B cell (primary cell): ENCODE measurements at places on chromosomes 3 and 15.

- no peak overlapping the region for H3K4me3 ChIP-seq
- no peaks in the 10 kb centered on the region for H3K27me3 ChIP-seq
- DNase-seq = no peak
- no peak overlapping the region for H3K27ac ChIP-seq
- no peaks in the 10 kb centered on the region for H3K4me1 ChIP-seq
Observed at GRCh38 chr15:63086271-63086670, 35.4 kb upstream of the LACTB start.

DNA sequence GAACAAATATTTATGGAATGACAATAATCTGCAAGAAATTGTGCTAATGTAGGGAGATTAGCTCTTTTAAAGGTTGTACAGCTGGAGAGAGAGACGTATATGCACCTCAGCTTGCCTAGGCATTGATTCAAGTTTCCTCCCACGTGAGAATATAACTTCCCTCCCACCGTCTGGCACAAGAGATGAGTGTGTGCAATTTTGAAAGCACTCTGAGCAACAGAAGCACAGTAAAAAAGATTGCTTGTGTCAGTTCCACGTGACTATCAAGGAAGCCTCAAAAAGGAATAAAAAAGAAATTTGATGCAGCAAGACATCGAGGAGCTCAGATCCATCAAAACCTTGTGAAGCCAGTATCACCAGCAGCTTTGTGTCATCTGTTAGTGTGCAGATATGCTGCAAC, 435.3 kb downstream of the TUSC7 start:
- H3K27me3 ChIP-seq = no peaks in the 10 kb centered on the region
- no peak for DNase-seq
- no peaks in the 10 kb centered on the region for H3K4me1 ChIP-seq
- no peak overlapping the region for H3K27ac ChIP-seq
- H3K36me3 ChIP-seq = no peaks in the 10 kb centered on the region

GRCh38 chr3:17292556-17292955, 407.8 kb downstream of the PLCL2 start:
- DNase-seq = no peak
- no peaks in the 10 kb centered on the region for H3K27me3 ChIP-seq
- no peaks in the 10 kb centered on the region for H3K4me1 ChIP-seq
- no peak overlapping the region for H3K27ac ChIP-seq
- no peak overlapping the region for H3K4me3 ChIP-seq

- no peak overlapping the region for H3K4me3 ChIP-seq
- H3K27ac ChIP-seq = no peak overlapping the region
Observed at GRCh38 chr15:66673410-66674322, 28.4 kb upstream of the SMAD6 start.

GRCh38 chr3:182789371-182789770, 3.9 kb upstream of the ATP11B start:
- peak; percentile 46 for DNase-seq
- H3K36me3 ChIP-seq = no peaks in the 10 kb centered on the region
- no peak overlapping the region for H3K27ac ChIP-seq
- no peak overlapping the region for H3K4me3 ChIP-seq
- peaks cover 24% of the 10 kb centered on the region for H3K4me1 ChIP-seq

DNA sequence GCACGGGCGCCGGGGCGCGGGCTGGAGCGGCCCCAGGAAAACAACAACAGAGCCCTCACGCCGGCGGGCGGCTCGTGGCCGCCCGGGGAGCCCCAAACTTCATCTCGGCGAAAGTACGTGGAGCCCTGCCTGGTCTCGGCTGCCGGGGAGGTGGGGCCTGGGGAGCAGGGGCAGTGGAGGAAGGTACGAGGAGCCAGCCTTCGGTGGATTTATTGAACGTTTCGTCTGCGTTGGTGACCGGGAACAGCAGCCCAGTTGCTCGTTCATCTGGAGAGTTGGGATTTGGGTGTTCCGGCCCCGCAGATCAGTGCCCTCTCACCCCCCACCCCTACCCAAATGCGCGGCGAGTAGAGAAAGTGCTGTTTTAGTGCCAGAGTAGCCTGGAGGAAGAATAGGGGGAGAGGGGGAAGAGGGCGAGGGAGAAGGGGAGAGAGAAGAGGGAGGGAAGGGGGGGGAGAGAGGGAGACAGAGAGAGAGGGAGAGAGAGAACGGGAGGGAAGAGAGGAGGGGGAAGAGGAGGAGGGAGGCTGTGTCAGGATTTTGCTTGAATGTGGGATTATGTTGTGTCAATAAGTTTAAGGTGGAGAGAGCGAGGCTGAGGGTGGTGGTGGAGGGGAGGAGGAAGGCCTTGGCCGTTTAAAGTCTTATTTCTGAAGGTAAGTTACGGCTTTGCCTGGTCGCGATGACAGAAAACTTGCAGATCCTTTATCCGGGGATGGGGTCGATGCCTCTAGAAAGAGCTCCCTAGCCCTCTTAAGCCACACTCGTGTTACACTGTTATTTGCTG, 970 bp downstream of the BBX start:
- H3K4me1 ChIP-seq = peaks cover 24% of the 10 kb centered on the region
- H3K27ac ChIP-seq = peak overlapping the region; percentile 81
- DNase-seq = peak; percentile 76

DNA sequence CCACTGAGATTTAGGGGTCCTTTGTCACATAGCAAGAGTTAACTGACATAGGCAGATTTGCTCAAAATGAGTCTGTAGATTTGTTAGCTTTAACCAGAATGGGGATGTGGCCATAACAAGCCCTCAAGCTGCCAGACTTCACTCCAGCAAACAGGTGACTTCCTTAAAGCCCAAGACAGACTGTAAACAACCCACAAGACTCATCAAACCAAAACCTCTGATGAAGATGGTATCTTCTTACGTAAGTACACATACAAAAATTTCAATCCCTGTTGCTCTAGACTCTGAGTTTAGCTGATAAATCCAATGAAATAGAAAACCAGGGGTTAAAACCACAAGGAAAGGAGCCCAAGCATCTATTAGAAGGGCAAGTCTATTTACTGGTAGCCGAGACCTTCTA, 18.2 kb upstream of the ZBTB20 start:
- no peak overlapping the region for H3K4me3 ChIP-seq
- no peak for DNase-seq
- H3K27me3 ChIP-seq = no peaks in the 10 kb centered on the region
- H3K4me1 ChIP-seq = no peaks in the 10 kb centered on the region
- H3K27ac ChIP-seq = no peak overlapping the region

GRCh38 chr3:159977295-159977694, 11.3 kb upstream of the IL12A start:
- H3K27ac ChIP-seq = no peak overlapping the region
- no peak for DNase-seq
- H3K27me3 ChIP-seq = no peaks in the 10 kb centered on the region
- no peaks in the 10 kb centered on the region for H3K36me3 ChIP-seq
- no peaks in the 10 kb centered on the region for H3K4me1 ChIP-seq
- no peak overlapping the region for H3K4me3 ChIP-seq

GRCh38 chr3:56700151-56700550, 17.1 kb upstream of the TASOR start:
- H3K27ac ChIP-seq = no peak overlapping the region
- no peak overlapping the region for H3K4me3 ChIP-seq
- H3K36me3 ChIP-seq = no peaks in the 10 kb centered on the region
- no peaks in the 10 kb centered on the region for H3K27me3 ChIP-seq

- no peaks in the 10 kb centered on the region for H3K4me1 ChIP-seq
- no peak for DNase-seq
- no peaks in the 10 kb centered on the region for H3K36me3 ChIP-seq
Observed at GRCh38 chr3:190019006-190019405, 101.7 kb downstream of the P3H2 start.

DNA sequence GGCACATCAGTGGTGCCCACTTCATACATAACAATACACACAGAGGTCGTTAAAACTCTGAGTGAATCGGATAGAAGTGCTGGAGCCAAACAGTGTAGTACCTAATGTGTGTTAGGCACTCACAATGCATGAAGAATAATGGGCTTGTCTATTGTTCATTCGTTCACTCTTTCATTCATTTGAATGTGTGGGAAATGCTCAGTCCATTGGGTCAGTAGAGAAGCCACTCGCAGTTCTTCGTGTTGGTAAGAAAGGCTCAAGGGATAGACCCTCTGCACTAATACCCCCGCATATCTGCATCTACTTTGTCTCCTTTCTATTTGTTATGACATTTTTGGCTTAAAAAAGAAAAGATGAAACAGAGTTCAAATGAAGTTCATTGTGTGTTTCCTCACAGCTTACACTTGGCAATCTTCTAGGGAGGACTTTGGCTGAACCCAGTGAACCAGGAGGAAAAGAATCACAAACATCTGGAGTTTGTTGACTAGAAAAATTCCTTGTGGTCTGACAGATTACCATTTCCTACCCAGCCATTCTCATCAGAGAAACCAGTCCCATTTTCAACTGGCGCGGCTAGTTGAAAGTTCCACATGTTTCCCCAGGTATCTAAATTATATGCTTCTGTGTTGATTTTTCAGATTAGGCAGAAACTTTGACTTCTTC, 32.8 kb upstream of the MFSD1 start:
- H3K4me3 ChIP-seq = no peak overlapping the region
- no peak overlapping the region for H3K27ac ChIP-seq
- H3K4me1 ChIP-seq = no peaks in the 10 kb centered on the region
- H3K36me3 ChIP-seq = no peaks in the 10 kb centered on the region
- H3K27me3 ChIP-seq = no peaks in the 10 kb centered on the region

- H3K4me1 ChIP-seq = no peaks in the 10 kb centered on the region
- no peak within 1 kb of the TSS for H3K27ac ChIP-seq
- peak; percentile 58 for DNase-seq
- no peaks in the 10 kb centered on the region for H3K36me3 ChIP-seq
- H3K27me3 ChIP-seq = no peaks in the 10 kb centered on the region
Observed at GRCh38 chr3:64224826-64225610, at the start of gene PRICKLE2. TSS of gene PRICKLE2 (minus strand) at chr3:64225466. CDS start at chr3:64198927, 26,539 bp downstream.

GRCh38 chr3:168094580-168094876, 1.2 kb downstream of the GOLIM4 start:
- H3K36me3 ChIP-seq = no peaks in the 10 kb centered on the region
- H3K4me1 ChIP-seq = peaks cover 9% of the 10 kb centered on the region
- peak overlapping the region; percentile 56 for H3K4me3 ChIP-seq
- peak overlapping the region; percentile 76 for H3K27ac ChIP-seq
- no peaks in the 10 kb centered on the region for H3K27me3 ChIP-seq
- DNase-seq = no peak

DNA sequence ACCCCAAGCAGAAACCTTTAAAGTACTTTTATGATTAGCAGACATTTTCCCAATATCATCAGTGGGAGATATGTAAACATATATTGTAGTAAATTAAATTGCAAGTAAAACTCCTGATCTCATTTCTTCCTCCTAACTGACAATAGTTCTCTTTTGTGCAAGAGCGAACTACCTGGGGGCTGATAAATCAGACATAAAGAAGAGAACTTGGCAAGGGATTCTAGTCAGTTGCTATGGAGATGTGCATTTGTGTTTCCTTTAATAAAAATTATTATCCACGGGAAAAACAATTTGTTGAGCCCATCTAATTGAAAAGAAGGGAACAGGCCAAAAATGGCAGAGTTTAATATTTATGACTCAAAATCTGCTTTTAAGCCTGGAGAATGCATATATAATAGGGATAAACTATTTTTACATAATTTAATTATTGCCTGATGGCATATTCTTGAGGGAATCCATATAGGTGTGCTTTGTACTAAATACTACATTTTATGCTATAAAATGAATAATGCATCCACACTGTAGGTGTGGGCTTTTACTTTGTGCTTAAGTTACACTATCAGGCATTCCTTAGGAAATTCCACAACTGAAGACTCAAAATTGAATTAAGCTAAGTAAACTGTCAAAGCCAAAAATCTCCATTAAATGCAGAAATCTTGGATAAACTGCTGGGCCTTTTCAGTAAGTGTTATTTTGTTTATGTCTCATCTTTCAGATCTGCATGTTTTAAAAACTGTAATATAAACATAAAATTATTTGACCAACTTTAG, 258.1 kb downstream of the ERC2 start:
- no peak overlapping the region for H3K4me3 ChIP-seq
- DNase-seq = no peak
- H3K4me1 ChIP-seq = no peaks in the 10 kb centered on the region
- no peak overlapping the region for H3K27ac ChIP-seq

- H3K4me1 ChIP-seq = no peaks in the 10 kb centered on the region
- no peak overlapping the region for H3K4me3 ChIP-seq
- H3K27ac ChIP-seq = no peak overlapping the region
- no peak for DNase-seq
Observed at GRCh38 chr3:45412763-45413162, 24.4 kb downstream of the LARS2 start.

- DNase-seq = no peak
- H3K36me3 ChIP-seq = peaks cover 7% of the 10 kb centered on the region
- no peak overlapping the region for H3K4me3 ChIP-seq
- no peaks in the 10 kb centered on the region for H3K27me3 ChIP-seq
Observed at GRCh38 chr3:4794331-4794730, 184.9 kb upstream of the BHLHE40 start.

DNA sequence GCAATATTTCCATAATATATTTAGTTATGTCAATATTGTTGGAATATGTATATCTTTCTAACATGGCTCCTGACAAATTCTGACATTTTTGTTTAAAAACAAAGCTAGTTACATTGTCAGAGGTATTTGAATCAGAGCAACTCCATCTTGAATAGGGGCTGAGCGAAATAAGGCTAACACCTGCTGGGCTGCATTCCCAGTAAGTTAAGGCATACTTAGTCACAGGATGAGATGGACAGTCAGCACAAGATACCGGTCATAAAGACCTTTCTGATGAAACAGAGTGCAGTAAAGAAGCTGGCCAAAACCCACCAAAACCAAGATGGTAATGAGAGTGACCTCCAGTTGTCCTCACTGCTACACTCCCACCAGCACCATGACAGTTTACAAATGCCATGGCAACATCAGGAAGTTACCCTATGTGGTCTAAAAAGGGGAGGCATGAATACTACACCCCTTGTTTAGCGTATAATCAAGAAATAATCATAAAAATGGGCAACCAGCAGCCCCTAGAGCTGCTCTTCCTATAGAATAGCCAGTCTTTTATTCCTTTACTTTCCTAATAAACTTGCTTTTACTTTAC, 30.4 kb downstream of the RPL22L1 start:
- DNase-seq = no peak
- H3K4me1 ChIP-seq = no peaks in the 10 kb centered on the region
- no peak overlapping the region for H3K27ac ChIP-seq
- H3K36me3 ChIP-seq = no peaks in the 10 kb centered on the region

DNA sequence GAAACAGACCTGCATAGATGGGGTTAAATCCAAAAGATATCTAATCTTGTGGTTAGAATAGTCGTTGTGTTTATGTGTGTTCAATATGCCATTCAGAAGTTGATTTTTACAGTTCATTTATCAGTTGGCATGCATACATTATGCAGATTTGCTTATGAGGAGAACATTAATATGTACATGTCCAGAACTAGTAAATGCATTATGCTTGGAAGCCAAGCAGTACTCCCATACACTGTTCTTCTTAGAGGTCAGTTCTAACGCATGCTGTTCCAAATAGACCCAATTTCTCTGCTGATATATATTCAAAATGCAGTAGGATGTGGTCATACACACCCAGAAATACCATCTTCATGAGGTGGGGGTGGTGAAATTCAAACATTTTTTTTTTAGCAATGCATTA, 956 bp downstream of the FGF12 start:
- H3K27ac ChIP-seq = no peak overlapping the region
- no peaks in the 10 kb centered on the region for H3K27me3 ChIP-seq
- no peak overlapping the region for H3K4me3 ChIP-seq
- peaks cover 3% of the 10 kb centered on the region for H3K4me1 ChIP-seq
- DNase-seq = no peak
- H3K36me3 ChIP-seq = no peaks in the 10 kb centered on the region
